Activated T-helper 1 cell treated with anti-CD3 and anti-CD28 coated beads, Interleukin-2, amount 50 U/mL, for 16 hours (primary cell): ENCODE measurements at places on chromosomes 5 and 9.

DNA sequence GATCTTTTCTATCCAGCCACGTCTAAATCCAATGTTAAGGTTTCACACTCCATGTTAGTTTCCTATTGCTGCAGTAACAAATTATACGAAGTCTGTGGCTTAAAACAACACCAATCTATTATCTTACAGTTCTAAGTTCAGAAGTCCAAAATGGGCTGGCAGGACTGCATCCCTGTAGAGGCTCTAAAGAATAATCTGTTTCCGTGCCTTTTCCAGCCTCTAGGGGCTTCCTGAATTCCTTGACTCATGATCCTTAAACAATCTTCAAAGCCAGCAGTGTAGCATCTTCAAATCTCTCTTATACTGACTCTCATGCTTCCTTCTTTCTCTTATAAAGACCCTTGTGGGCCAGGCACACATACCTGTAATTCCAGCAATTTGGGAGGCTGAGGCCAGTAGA lies 6.8 kb downstream of the PLGRKT start:
- no peak for DNase-seq

DNA sequence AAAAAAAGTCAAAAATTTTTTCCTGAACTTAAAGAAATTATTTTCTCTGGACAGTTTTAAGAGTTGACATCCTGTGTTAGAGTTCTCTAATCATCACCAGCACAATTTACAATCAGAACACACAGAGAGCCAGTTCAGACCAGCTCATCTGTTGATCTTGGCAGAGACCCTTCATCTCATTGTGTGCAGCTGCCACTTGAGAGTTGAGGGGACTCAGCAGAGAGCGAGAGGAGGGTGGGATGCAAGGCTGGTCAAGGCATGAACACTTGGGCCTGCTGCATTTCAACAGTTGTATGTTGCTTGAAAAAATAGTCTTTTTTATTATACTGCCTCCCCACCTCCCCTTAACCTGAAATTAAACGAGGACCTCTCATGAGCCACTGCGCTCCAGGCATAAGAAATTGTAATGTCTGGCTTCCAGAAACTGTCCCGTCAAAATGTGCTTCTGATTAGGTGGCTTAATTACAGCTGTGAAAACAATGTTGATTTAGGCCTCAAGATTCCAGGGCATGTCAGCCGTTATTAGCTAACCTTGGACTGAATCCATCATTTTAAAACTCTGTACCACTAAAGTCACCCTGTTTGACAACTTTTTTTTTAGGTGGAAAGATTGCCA lies 383.6 kb downstream of the CCDC171 start:
- DNase-seq = no peak

- DNase-seq = no peak
Observed at GRCh38 chr5:123949807-123950340, 437.9 kb downstream of the CSNK1G3 start.

DNA sequence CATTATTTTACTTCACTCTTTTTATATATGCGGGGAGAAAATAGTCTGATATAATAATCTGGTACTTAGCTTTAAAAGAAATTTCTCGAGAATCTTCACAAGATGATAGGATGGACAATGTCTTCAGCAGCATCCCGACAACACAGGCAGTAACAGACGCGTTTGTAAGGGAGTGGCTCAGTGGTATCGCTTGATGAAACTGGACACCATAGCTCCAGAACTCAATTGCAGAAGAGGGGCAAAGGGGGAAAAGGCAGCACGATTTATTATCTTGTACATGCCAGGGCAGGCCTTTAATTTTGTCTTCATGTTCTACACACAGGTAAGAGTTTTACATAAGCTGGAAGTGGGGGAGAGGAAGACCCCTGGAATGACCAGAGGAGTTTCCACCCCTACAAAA lies 15.7 kb downstream of the IL4 start:
- DNase-seq = no peak

GRCh38 chr9:129864991-129865647 lies 29.9 kb downstream of the USP20 start:
- no peak for DNase-seq

DNA sequence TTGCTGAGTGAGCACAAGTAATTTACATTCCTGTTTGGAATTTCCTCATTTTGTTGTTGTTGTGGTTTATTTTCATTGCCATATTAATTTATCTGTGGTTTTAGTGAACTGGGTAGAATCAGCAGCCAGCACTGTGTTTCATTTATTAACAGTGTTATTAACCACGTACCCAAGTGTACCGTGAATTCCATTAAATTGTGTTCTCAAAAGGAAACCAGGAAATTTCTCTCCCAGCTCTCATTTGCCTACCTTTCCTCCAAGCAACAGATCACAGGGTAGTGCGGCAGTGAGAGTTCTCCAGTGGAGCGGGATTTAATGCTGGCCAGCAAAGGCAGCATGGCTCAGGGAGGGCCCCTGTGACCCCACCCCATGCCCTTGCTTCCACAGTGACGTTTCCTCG lies 54.6 kb downstream of the MVB12B start:
- DNase-seq = no peak

GRCh38 chr5:81728301-81728700 lies 22.6 kb downstream of the SSBP2 start:
- no peak for DNase-seq

DNA sequence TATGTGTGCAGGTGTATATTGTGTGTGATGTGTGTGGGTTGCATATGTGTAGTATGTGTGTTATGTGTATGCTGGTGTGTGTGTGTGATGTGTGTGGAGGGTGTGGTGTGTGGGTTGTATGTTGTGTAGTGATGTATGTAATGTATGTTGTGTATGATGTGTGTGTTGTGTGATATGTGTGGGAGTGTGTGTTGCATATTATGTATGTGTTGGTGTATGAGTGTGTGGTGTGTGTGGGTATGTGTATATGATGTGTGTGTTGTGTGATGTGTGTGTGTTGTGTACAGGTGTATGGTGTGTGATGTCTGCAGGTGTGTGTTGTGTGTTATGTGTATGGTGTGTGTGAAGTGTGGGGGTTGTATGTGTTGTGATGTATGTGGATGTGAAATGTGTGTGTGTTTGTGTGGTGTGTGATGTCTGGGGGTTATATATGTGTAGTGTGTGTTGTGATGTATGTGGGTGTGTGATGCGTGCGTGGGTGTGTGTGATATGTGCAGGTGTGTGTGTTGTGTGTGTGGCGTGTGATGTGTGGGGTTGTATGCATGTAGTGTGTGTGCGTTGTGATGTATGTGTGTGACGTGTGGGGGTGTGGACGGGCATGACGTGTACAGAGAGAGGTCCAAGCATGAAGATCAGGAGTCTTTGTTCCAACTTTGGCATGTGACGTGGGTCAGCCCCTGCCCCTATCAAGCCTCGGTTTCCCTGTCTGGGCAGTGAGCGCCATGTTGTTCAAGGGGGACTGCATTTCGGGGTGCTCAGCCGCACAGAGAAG lies 8.5 kb upstream of the CRB2 start:
- DNase-seq = no peak

DNA sequence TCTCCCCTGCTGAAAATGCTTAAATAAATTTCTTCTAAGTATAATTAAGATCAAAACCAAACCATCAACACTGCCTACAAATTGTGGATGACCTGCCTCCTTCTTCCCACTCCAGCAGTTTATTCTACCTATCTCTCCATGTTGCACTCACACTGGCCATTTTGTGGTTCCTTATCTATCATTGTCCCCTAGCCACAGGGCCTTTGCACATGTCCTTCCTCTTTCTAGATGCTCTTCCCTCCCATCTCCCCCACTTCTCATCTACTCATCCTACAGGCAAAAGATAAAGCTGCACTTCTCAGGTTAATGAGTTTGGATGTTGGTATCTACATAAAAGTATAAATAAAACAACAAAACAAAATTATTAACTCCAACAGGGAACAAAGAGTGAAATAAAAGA lies 70.6 kb upstream of the CCNG1 start:
- no peak for DNase-seq

- DNase-seq = no peak
Observed at GRCh38 chr9:35257986-35258659, 96.3 kb downstream of the UNC13B start.

GRCh38 chr9:123834218-123834888 lies 95.6 kb downstream of the DENND1A start:
- DNase-seq = no peak

DNA sequence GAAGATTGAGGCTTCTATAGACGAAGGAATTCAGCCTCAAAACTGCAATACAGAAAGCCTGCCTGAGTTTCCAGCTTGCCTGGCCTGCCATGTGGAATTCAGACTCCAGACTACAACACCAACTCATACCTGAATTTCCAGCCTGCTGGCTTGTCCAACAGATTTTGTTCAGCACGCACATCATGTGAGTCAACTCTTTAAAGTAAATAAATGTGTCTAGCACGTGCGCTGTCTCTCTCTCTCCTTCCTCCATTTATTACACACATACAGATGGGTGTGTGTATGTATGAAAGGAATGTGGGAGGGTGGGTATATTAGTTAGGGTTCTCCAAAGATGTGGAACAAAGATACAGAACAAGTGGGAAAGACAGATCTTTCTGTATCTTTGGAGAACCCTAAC lies 82.4 kb upstream of the TAS2R1 start:
- DNase-seq = no peak

DNA sequence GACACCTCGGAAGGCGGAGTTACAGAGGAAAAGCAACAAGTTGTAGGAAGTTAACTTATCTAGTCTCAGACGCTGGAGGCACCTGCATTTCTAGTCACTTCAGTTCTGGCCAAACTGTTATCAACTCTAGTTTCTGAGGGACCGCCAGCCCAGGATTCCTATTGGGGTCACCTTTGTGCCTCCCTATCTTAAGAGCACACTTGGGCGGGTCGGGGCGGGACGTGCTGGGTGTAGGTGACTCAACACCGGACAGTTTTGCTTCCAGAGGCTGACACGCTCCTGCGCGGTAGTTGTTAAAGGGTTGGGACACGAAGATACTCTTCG lies 679 bp upstream of the KDM4C start:
- no peak for DNase-seq

DNA sequence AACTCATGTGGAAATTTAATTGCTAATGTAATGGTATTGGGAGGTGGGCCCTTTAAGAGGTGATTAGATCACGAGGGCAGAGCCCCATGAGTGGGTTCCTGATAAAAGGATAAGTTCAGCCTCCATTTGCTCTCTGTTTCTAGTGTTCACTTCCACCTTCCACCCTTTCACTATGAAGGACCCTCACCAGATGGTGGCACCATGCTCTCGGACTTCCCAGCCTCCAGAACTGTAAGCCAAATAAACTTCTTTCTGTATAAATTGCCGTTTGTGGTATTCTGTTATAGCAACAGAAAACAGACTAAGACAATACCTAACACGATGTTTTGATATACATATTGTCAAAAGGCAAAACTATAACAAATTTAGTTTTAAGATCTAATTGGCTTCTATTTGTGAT lies 166.2 kb downstream of the DEPDC1B start:
- no peak for DNase-seq

- DNase-seq = no peak
Observed at GRCh38 chr5:115977096-115977495, 14.8 kb downstream of the LVRN start.

GRCh38 chr5:158140120-158140731 lies 281.3 kb upstream of the CLINT1 start:
- DNase-seq = no peak

DNA sequence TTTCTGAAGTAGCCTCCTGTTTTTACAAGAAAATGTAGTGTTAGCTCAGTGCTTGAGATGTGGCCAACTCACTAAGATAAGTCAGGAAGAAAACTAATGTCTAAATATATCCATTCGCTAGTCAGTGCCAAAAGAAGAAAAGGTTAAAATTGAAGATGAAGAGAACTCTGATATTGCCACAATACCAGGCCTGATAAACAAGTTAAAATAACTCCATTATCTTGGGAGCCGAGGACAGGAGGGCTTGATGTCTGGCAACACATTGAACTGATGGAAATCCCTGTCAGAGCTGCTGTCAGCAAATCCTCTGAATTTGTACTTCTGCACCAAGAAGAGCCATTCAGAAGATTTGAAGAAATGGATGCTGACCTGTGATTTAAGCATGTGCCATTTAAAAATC lies 103.4 kb downstream of the LRRC70 start:
- DNase-seq = no peak

DNA sequence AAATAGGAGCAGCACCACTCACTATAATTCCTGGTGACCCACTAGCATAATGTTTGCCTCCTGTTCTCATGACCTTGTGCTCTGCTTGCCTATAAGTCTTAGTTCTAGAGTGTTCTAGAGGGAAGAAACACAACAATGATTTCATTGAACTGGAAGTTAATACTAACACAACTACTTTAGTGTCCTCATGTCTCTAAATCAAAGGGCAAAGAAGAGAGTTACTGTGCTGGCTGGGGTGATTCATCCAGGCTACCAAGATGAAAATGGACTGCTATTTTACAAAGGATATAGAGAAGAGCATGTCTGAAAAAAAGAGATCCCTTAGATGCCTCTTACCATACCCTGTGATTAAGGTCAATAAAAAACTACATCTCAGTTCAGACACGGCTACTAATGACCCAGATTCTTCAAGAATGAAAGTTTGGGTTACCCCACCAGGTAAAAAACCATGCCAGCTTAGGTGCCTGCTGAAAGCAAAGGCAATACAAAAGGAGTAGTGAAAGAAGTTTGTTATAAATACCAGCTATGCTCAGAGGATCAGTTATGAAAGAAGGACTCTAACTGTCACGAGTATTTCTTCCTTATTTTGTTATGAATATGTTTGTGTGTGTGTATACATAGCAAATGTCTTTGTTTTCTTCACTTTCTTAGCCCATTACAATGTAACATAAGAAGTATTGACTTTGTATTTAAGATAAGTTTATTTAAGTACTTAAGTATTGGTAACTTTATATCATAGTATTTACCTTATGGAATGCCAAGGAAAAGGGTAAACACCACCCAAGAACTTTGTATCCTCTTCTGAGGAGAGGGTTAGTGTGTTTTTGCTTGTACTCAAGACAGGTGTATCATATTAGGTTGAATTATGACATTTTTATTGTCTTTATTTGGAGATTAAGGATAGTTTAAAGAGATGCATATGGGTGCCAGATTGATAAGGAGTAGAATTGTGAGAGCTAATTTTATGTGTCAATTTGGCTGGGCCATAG lies 314.1 kb upstream of the PTGER4 start:
- no peak for DNase-seq

GRCh38 chr5:64497386-64497785 lies 8.4 kb upstream of the RGS7BP start:
- no peak for DNase-seq

GRCh38 chr9:80556631-80557030 lies 984.9 kb downstream of the TLE4 start:
- no peak for DNase-seq

DNA sequence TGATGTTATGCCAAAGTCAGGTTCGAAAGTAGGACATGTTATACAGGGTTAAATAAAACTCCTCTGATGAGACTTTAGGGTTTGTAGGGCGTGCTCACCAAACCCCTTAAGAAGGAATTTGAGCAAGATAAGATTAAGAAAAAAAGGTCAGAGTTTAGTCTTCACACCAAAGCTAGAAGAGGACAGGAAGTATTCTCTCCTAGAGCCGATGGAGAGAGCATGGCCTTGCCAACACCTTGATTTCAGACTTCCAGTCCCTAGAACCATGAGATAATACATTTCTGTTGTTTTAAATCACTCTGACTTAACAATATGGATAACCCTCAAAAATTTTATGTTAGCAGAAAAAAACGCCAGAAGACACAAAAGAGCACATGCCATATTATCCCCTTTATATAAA lies 16.3 kb upstream of the PLCXD3 start:
- DNase-seq = no peak

GRCh38 chr5:157245476-157245875 lies 20.4 kb upstream of the CYFIP2 start:
- no peak for DNase-seq

GRCh38 chr9:120610975-120611689 lies 31.2 kb upstream of the CDK5RAP2 start:
- DNase-seq = no peak
